Activated effector memory CD4-positive, alpha-beta T cell treated with anti-CD3 and anti-CD28 coated beads, Interleukin-2, amount 50 U/mL, for 16 hours (primary cell): ENCODE measurements at places on chromosomes 7 and 10.

GRCh38 chr10:16883084-16883483 lies 65.9 kb upstream of the RSU1 start:
- no peak for DNase-seq

GRCh38 chr7:127903892-127904669 lies 127.2 kb downstream of the LRRC4 start:
- DNase-seq = no peak

DNA sequence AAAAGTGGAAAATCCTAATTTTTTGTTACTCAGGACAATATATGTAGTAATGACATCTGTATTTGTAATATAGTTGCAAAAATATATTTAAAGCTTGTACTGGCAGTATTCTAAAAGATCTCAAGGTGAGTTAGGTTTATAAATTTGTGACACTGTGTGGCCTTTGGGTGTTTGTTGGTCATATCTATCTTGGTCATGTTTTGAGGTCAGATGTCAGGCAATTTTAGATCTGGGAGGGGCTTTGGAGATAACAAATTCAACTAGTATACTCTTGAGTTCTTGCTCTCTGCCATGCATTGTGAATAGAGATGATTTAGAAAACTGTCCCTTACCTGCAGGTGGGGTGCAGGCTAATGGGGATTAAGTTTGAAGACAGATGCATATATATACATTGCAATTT lies 3.1 kb downstream of the TBC1D12 start:
- no peak for DNase-seq

DNA sequence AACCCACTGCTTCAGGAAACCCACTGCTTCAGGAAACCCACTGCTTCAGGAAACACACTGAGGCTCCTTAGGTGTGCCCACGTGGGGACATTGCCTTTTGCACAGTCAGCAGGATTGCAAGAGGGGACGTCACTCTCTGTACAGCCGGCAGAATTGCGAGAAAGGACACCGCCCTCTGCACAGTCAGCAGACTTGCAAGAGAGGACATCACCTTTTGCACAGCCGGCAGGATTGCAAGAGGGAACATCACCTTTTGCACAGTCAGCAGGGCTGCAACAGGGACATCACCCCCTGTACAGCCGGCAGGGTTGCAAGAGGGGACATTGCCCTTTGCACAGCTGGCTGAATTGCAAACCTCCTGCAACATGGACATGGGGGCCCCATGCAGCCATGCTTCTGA lies 407.6 kb downstream of the GLRX3 start:
- no peak for DNase-seq

DNA sequence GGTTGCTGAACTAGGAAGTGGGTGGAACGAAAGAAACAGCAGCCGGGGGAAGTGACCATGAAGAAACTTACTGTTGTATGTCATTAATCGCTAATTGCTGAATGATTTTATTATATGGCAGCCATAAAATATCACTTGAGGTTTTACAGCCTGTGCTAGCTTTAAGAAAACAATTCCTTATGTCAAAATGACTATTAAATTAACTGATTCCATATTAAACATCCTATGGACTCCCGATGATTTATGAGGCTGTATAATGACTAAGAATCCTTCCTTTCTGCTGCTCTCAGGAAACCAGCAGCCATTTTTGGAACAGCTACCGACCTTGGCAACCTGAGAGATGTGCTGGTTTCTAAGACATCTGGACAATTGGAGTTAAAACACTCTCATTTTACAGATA lies 421.9 kb downstream of the SORCS3 start:
- no peak for DNase-seq
